ENCODE measurements at places on chromosomes 16 and 17. TPM values are rescaled to one million over a fixed set of nuclear protein-coding genes. Genes with fewer than 3 reads are reported as not detected.

Gene CD300H
- 0.73 TPM for total RNA-seq

Gene EFCAB13
- total RNA-seq: 10.5 TPM

Gene CDH5
- 0.42 TPM for total RNA-seq

Gene SDK2
- 2.0 TPM for total RNA-seq

Gene IRX5
- 0.21 TPM for total RNA-seq

Gene ZNF785
- 2.6 TPM for total RNA-seq

Gene MEOX1
- 0.42 TPM for total RNA-seq

Gene MAP2K6
- total RNA-seq: 7.8 TPM

Gene MMP25
- total RNA-seq: 1.7 TPM

Gene WNT9B
- not detected for total RNA-seq

Gene ADAD2
- not detected for total RNA-seq

Gene UNC13D
- total RNA-seq: 42.9 TPM

Gene FN3K
- 0.73 TPM for total RNA-seq

Gene TBC1D3E
- total RNA-seq: not detected

Gene ATP6V0C
- 61.2 TPM for total RNA-seq

Gene NEUROD2
- total RNA-seq: under 0.01 TPM

Gene NTN1
- total RNA-seq: 0.21 TPM

Gene ESRP2
- total RNA-seq: 0.10 TPM

Gene CD7
- total RNA-seq: 48.5 TPM

Gene CACNA1G
- under 0.01 TPM for total RNA-seq

Gene CDH13
- 0.10 TPM for total RNA-seq

Gene NXPH3
- not detected for total RNA-seq

Gene CCR7
- total RNA-seq: 131 TPM

Gene LPO
- not detected for total RNA-seq

Gene FOXN1
- not detected for total RNA-seq

Gene EVPLL
- not detected for total RNA-seq

Gene PYCARD
- 93.3 TPM for total RNA-seq

Gene MPO
- total RNA-seq: 0.42 TPM

Gene ZNHIT3
- 42.8 TPM for total RNA-seq

Gene UTS2R
- total RNA-seq: not detected

Gene KCNJ2
- 4.6 TPM for total RNA-seq

Gene KRT16
- not detected for total RNA-seq

Gene HCRT
- total RNA-seq: not detected

Gene SLC5A2
- total RNA-seq: 0.42 TPM

Gene FOXC2
- total RNA-seq: not detected

Gene STH
- total RNA-seq: not detected

Gene HEXIM2
- 3.4 TPM for total RNA-seq

Gene TMEM208
- total RNA-seq: 17.3 TPM

Gene MPV17L
- total RNA-seq: under 0.01 TPM

Gene KRT14
- total RNA-seq: not detected

Gene OMG
- 0.21 TPM for total RNA-seq

Gene NACA2
- 0.31 TPM for total RNA-seq

Gene TMEM114
- not detected for total RNA-seq

Gene CD300LB
- 44.3 TPM for total RNA-seq

Gene TMEM231
- total RNA-seq: 2.5 TPM

Gene KRTAP4-4
- total RNA-seq: not detected

Gene CCL17
- not detected for total RNA-seq

Gene SPNS2
- 0.10 TPM for total RNA-seq

Gene CDH16
- total RNA-seq: not detected

Gene CCL11
- total RNA-seq: not detected

Gene ZNF385C
- 0.10 TPM for total RNA-seq

Gene EIF3CL
- 57.1 TPM for total RNA-seq

Gene VEZF1
- total RNA-seq: 85.6 TPM

Gene GSE1
- 34.3 TPM for total RNA-seq

Measured in mononuclear cell (primary cell).